ENCODE measurements at places on chromosomes 5 and 9.

DNA sequence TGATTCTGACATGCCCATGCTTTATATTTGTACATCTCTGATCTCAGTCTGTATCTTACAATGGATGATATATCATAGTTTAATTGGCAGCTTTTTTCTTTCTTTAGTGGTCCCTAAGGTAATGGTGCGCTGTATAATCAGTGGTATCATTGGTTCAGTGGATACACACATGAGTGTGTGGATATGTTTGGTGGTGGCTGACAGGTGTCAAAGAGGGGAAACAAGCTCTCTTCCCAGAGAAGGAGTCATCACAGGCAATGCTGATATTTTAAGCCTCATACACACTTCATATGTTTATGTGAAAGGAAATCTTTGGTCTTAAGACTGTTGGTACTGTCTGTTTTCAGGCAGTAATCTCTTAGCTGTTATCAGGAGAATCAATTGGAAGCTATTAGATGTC, 52.1 kb upstream of the KIAA1958 start:
- no peak for DNase-seq

DNA sequence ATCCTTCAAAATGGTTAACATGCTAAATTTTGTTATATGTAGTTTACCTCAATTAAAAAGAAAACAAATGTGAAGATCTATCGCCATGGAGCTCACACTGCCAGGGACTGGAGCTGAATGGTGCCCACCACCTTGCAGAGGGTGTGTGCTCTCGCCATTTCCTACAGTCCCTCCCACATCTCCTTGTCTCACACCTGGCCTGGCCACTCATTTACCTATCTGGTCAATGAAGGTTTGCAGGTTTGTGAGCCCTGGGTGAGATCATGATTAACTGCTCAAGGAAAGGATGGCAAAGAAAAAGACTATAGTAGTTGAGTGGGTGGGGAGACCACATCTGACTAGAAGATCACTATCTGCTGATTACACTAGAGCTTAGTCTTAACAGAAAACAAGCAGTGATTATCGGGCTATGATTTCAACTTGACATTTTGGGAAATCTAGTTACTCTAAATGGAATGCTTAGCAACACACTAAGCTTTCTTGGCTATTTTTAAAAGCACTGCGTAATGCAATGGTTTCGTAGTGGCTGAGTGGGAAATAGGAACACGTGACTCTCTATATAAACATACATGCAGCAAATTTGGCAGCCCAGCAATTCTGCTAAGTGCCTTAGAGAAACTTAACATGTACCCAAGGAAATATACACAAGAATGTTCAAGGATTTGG, 27.3 kb downstream of the PUM3 start:
- DNase-seq, result no peak

- DNase-seq, result no peak
Measured at GRCh38 chr5:51997949-51998348, 614.7 kb downstream of the ISL1 start.

GRCh38 chr9:31847963-31848362, 536.5 kb upstream of the ACO1 start:
- no peak for DNase-seq

GRCh38 chr9:16509997-16510396, 360.5 kb downstream of the BNC2 start:
- DNase-seq, result no peak
